Stimulated activated CD4-positive, alpha-beta T cell treated with anti-CD3 and anti-CD28 coated beads, Interleukin-4, amount 100 ng/mL, for 4 hours (primary cell): ENCODE measurements at places on chromosomes 5 and 9.

- no peak for DNase-seq
These were observed 30.4 kb downstream of the DPYSL3 start for GRCh38 chr5:147479444-147479843.

- no peak for DNase-seq
These were observed 78.2 kb upstream of the GNA14 start for GRCh38 chr9:77726289-77726688.

GRCh38 chr5:179194941-179195381 is 134.8 kb downstream of the ZNF354C start:
- no peak for DNase-seq

DNA sequence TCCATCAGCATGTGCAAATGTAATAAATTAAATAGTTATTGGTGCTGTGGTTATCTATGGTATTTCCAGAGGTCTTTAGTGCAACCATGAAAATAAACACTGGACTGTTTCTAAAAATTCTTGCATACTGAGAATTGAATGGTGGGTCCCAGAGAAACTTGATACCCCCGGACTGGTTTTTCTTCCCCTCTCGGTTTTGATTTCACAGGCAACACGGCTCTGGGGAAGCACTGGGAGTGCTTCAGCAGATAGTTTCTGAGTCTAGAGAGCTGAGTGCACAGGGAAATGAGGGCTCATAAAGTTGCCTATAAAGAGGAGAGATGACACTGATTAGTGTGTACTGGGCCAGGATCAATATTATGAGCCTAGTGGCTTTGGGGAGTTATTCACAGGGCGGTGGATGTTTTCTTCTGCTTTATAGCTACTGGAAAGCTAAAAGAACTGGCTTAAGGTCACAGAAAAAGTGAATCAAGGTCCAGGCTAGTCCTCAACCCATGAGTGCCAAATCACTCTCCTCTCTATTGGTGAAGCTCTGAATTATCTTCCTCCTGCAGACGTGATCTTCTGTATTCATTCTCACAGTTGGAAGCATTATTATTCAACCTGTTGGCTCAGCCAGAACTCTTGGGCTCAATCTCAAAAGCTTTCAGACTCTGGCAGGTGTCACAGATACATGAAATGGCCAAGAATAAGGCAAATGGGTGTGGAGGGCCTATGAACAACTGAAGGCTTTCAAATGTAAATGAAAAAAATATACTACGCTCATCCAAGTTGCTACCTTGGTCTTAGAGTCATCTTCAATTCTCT is 170.2 kb upstream of the HMHB1 start:
- DNase-seq = no peak

DNA sequence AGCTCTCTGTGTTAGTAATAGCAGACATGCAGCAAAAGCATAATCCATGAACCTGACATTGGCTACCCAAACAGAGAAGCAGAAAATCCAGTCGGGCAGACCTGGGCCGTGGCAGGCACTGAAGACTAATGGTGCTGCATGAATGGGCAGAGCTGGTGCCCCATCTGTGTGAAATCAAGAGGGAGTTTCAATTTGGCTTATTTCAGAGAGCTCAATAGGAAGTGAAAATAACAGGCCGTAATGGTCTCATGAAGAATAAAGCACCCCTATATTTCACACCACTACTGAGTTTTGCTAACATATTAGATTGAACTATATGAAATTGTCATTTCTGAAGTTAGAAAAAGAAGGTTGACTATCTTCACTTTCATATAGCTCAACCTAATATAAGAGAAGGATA is 149.7 kb downstream of the ENC1 start:
- DNase-seq = no peak

- peak; percentile 13 for DNase-seq
These were observed 3.9 kb downstream of the SETX start for GRCh38 chr9:132350861-132351315.

DNA sequence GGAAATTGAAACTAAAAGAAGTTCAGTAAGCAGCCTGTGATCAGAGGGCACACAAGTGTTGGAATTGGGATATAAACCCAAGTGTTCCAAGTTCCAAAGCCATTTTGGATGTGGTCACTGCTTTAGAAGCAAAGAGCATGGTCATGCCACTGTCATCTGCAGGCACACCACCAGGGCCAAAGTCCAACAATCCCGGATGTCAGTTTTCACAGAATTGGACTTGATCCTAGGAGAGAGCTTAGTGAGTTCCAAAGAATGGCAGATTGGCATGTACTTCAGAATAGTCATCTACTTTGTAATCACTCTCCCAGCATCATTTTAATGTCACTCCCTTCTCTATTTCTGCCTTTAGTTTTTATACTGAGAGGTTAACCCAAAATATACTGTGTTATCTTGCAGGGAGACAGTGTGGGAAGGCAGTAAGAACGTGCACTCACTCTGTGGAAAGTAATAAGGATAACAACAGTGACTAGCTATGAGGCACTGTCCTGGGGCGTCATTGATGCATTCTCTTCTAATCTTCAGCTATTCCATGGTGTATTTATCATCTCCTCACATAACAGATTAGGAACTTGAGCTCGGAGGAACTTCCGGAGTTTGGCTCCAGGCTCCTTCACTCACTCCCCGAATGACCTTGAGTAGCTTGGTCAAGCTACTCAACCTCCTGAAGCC is 388.0 kb downstream of the ACTL7B start:
- DNase-seq = no peak

DNA sequence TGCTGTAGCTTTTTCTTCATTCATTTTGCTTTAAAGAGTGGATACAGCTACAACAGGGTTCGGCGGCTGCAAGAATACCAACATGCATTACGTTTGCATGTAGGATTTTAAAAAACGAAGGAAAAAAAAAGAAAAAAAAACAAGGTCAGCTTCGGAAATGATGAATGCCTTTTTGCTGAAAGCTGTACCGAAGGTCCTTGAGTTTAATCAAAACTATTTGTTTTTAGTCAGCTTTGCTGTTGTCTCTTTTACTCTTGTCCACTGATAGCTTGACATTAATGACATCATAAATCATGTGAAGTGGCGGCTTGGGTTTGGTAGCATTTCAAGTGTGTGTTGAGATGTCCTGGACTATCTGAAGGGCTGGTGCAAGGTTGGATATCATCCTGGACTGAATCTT is 779.1 kb downstream of the NR2F1-AS1 start:
- no peak for DNase-seq

GRCh38 chr5:172766287-172767108 is 4.5 kb downstream of the DUSP1 start:
- DNase-seq = no peak

DNA sequence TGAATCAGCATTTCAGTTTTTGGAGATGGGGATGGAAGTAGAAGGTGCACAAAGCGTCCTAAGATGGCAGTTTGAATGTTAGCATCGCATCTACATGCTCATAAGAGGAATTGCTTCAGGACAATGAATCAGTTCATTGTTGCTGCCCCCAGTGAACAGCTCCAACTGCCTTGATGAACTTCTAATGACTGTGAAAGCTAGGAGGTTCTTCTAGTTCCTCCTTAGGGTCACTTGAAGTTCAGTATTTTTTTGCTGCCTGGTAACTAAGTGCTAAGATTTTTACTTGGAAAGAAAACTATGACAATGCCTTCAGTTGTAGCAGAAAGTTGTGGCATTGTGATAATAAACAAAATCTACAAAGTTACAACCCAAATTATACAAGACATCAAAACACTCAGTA is 271.6 kb downstream of the RAB3C start:
- no peak for DNase-seq

DNA sequence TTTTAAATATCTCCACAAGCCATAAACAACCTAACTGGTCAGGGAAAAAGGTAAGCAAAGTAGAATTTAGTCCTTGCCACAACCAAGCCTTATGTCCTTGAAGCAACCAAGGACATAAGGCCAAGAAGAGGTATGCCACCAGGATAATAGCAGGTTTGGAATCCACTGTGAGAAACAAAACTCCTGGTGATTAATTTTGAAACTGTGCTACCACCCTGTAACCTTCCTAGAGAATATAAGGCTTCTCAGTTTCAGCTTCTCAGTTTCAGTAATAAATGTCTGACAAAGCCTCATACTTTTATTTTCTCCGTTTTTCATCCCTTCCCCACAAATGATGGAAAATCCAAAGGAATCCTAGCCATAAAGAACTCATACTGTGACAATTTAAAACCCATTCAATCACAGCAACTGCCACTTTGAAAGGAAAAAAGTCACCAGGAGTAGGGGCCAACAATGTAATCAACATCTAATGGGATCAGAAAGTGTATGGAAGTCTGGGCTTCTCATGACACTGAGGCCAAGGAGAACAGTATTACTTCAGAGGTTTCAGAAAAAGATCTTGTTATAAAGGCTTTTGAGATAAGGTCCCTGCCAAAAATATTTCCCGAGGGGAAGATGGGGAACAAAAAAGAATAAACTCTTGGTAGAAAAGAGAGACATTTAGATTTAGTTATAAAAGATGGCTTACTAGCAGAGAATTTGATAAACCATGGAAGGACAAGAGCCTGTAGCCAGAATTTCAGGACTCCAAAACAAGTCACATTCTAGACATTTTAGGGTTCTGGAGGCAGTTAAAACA is 189.2 kb downstream of the TSSK1B start:
- no peak for DNase-seq

- no peak for DNase-seq
These were observed 20.6 kb downstream of the TPPP start for GRCh38 chr5:672329-673160.

GRCh38 chr9:14323083-14323971 is 9.4 kb upstream of the NFIB start:
- DNase-seq = no peak

DNA sequence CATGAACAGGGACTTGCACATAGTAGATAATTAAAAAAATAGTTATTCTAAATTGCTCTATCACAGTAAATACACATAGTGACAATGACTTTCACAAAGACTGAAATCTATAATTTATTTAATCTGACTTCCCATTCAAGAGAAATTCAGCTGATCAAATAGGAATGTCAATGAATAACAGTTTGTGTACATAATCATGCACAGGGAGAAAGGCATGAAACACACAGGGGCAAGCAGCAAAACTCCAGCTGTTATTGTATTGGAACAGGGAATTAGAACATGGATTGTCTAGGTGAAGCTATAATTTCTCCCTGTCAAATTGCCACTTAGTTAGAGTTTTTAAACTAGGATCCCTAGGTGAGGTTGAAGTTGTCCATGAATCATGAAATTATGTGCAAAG is 99.9 kb downstream of the HCN1 start:
- DNase-seq = no peak

GRCh38 chr9:128435611-128436010 is 15.0 kb downstream of the CERCAM start:
- DNase-seq = no peak

DNA sequence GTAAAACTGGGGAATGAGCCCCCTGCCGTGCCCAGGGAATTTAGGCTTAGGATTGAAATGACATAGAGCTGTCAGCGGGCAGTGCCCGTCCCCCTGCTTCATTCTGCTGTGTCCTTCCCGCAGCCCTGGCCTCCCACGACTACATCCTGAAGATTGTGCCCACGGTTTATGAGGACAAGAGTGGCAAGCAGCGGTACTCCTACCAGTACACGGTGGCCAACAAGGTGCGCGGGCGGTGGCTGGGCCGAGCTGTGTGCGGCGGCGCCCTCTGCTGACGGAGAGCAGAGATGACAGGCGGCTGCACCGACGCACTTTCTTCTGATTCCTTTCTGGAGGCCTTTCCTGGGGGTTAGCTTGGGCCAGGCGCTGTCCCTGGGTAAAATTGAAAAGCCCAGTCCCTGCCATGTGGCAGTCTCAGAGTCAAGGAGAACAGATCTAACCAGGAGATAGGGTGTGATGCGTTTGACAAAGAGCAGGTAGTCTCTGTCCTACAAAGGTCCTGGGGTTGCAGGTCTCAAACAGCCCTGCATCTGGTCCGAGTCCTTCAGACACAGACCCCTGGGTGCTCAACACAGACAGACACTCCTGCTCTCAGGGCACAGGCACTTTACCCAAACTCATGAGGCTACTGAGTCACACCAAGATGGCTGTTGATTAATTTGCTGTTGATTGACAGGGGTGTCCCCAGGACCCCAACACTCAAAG is 26.8 kb upstream of the RPL26L1 start:
- peak; percentile 71 for DNase-seq

GRCh38 chr5:128446-128845 is 36.5 kb downstream of the PLEKHG4B start:
- no peak for DNase-seq

GRCh38 chr5:80204808-80205614 is 50.8 kb downstream of the SERINC5 start:
- no peak for DNase-seq

DNA sequence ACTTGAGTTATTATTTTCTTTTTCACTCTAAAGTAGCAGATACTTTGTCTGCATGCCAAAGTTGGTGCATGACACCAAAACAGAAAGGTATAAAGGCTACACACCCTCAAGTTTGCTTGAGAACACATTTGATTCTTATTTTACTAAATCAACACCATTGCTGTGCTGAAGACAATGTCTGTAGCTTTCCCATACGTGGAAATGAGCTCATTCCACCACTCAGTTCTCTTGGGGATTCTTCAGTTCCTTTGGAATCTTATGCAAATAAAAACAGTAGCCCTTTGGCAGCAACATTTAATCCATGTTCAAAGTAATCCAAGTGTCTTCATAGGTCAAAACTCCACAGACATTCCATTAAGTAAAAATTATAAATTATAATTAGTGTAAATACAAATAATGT is 264.9 kb downstream of the TLE1 start:
- no peak for DNase-seq

DNA sequence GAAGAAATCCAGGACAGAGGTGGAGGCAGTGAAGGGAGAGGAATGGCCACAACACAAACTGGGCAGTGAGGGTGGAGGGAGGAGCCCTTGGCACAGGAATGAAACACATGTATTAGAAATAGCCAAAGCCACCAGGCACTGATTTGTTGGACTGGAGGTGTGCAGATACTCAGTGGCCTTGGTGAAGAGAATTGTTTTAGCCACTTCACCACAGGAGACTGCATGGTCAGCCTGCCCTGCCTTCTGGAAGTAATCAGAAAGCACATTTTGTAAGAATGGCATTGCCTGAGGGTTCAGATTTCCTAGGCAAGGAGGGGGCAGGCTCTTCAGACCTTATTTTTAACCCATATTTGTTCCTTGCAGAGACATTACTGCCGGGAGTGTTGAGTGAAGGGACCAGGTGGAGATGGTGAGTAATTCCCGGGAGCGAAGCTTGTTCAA is 2.2 kb downstream of the SGCD start:
- DNase-seq = no peak

GRCh38 chr5:171226096-171226754 is 82.8 kb upstream of the TLX3 start:
- DNase-seq = no peak

GRCh38 chr5:173815571-173815970 is 72.6 kb upstream of the CPEB4 start:
- no peak for DNase-seq

DNA sequence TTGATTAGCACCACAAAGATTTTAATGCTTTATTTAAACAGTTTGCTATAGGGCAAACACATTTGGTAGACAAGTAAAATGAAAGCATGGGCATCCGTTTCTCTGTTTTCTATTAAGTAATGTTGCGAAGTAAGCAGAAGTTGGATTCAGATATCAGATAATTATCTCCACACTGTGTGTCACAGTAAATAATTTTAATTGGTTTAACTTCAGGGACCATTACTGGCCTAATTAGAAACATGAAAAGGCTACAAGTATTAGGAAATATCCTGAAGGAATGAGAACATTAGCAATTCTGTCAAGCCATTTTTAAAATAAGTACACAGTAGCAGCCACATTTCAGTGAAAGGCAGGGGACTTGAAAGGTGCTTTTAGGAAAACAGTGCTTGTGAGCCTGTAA is 975.4 kb downstream of the NR2F1-AS1 start:
- no peak for DNase-seq
